ENCODE measurements at places on chromosomes 2 and 18. TPM values are rescaled to one million over a fixed set of nuclear protein-coding genes. Genes with fewer than 3 reads are reported as not detected.

SKA1 gene
- 4.4 TPM for total RNA-seq

DNA sequence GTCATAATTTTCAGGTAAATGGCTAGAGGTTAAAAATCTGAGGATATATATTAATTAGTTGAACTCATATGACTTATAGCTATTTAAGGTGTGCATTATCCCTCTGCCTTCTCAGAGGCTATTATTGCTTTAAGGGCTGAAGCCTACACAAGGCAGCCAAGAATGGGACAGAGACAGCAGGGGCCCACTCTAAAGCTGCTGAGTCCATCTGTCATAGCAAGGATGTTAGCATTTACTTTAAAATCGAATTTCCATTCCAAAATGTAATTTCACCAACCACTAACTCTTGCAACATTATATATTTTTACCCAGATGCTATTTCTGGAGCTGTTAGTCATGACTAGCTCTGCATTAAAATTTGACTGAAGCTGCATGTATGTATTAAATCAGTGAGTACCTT lies 236.3 kb upstream of the FSIP2 start:
- peak; percentile 1 for DNase-seq

- no peak for DNase-seq
Observed at GRCh38 chr2:26778507-26778906, 7.3 kb upstream of the CENPA start.

SRD5A2 gene
- under 0.01 TPM for total RNA-seq

- no peak for DNase-seq
Observed at GRCh38 chr18:75047240-75047961, 161.5 kb downstream of the PTGR3 start.

DNA sequence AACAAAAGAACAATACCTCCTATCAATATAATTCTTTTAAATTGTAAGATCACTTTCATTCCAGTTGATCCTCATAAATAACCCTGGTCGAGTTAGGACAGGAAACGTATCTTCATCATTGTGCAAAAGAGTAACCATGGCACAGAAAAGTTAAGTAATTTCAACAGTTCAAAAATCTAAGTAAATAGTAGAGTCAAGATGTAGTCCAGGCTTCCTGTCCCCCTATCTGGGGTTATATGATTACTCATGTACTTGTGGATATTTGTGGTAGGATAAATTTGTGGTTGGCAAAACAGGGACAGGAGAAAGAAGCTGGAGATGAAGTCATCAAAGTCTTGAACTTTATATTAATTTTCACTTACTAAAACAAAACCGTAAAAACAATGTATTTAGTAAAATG lies 772.6 kb downstream of the TSN start:
- DNase-seq, result no peak

DNA sequence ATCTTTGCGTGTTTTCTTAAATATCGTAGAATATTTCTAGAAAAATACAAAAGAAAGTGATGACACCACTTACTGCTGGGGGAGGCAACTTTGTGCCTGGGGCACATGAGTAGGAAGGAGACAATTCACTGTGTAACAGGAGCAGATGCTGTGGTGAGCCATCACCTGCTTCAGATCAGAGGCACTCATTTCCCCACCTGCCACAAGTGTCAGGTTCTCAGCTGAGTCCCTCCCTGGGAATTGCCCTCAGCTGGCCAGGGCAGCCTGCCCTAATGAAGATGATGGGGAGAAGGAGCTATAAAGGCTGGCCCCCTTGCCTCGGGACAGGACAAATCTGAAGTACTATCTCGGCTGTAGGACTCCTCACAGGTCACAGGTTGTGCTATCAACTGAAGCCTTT lies 322.8 kb downstream of the STK39 start:
- peak; percentile 23 for DNase-seq

- DNase-seq, result peak; percentile 65
Observed at GRCh38 chr2:46674488-46674887, 195.1 kb downstream of the TMEM247 start.

DNA sequence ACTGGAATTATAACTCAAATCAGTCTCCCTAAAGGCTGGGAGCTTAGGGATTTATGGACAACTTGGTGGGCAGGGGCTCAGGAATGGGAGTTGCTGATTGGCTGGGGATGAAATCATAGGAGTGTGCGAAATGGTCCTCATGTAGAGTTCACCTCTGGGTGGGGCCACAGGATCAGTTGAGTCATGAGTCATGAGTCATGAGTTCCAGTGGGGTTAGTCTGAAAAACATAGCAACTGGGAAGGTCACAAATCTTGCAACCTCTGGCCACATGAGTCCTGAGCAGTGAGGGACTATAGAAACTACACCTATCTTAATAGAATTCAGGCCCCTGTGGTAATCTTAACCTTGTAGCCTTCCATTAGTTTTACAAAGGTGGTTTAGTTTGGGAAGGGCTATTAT lies 383.3 kb downstream of the RBM43 start:
- no peak for DNase-seq

CSRNP3 gene
- 15.6 TPM for total RNA-seq

CD8A gene
- 0.09 TPM for total RNA-seq

DNA sequence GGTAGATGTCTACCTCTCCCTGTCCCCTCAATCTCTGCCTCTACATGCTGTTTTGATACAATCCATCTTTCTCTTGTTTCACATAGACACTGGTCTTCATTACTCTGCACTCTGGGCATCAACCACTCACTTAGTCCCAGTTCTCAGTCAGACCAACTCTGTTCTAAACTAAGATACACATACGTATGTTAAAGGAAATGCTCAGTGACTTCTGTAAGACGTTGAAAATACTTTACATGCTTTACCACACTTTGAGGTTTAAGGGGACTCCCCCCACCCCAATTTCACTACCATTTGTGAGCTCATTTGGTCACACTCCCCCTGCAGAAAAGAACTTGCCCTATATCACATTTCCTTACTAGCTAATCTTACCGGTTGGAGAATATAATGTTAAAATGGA lies 497.4 kb downstream of the TGIF1 start:
- DNase-seq, result no peak

KCNG2 gene
- 0.44 TPM for total RNA-seq

- no peak for DNase-seq
Observed at GRCh38 chr2:100640431-100641124, 77.8 kb downstream of the PDCL3 start.

- peak; percentile 56 for DNase-seq
Observed at GRCh38 chr2:236776695-236777251, 207.1 kb downstream of the ACKR3 start.

RNMT gene
- total RNA-seq, result 31.4 TPM

IL18R1 gene
- 0.98 TPM for total RNA-seq

DNA sequence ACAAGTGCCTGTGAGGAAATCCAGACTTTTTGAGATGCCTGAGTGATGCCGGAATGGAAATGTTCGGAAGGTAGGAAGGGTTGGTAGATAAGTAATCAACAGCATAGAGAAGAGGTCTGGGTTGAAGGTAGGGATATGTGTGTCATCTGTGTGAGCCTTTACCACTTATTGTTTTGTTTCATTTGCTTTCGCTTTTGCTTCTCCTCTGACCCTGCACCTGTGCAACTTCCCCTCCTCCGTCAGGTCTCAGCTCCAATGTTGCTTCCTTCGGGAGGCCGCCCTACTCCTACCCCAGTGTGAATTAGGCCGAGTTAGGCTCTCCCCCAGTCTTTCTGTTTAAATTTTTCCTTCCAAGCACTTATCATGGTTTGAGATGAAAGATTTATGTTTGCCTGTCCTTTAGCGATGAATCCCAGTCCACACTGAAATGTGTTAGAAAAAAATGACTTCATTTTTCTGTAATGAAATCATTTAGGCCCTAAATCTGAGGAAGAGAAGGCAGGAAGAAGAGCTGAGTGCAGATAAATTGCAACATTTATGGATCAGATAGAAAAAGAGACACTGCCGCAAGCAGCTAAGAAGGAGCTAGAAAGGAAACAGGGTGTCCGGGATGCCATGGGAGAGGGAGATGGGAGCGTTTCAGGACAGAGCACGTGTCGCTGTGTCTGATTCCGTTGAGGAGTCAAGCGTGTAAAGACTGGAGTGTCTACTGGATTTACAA lies 139.6 kb upstream of the PELI1 start:
- peak; percentile 60 for DNase-seq

- DNase-seq, result no peak
Observed at GRCh38 chr2:144014103-144014502, 505.8 kb downstream of the ZEB2 start.

GRCh38 chr2:47404356-47404755 lies 1.4 kb downstream of the MSH2 start:
- DNase-seq, result no peak

DNA sequence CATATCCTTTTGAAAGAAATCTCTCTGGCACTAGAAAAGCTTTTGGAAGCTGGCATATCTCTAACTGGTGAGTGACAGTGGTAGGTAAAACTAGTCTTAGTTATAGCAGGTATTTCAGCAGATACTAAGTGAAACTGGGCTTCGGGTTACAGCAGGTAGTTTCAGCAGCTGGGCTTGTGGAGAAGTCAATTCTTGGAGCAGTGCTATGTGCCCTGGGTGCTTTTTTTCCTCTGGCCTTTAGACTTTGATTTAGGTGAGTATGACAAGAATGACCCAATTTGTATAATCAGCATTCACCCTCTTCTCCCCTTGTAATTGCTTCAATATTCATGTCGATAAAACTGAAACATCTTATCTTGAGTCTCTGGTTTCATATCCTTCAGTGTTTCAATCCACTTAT lies 123.1 kb downstream of the KYNU start:
- DNase-seq, result no peak
